NCI-H510A (cell line): ENCODE measurements at places on chromosomes 2 and 18.

DNA sequence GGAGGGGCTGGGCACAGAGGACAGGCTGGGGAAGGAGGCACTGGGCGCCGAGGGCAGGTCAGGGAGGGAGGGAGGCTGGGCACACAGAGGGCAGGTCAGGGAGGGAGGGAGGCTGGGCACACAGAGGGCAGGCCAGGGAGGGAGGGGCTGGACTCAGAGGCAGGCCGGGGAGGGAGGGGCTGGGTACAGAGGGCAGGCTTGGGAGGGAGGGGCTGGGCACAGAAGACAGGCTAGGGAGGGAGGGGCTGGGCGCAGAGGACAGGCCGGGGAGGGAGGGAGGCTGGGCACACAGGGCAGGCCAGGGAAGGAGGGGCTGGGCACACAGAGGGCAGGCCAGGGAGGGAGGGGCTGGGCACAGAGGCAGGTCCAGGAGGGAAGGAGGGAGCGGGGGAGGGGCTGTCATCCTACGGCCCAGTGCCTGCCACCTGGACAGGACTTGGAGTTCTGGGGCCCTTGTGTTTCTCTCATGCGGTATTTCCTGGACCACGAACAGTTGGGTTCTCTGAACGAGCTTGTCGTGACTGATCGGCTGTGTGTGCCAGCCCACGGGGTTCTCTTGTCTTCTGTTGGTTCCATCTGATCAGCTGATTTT lies 46.7 kb upstream of the KCNG2 start:
- DNase-seq: peak; percentile 45

DNA sequence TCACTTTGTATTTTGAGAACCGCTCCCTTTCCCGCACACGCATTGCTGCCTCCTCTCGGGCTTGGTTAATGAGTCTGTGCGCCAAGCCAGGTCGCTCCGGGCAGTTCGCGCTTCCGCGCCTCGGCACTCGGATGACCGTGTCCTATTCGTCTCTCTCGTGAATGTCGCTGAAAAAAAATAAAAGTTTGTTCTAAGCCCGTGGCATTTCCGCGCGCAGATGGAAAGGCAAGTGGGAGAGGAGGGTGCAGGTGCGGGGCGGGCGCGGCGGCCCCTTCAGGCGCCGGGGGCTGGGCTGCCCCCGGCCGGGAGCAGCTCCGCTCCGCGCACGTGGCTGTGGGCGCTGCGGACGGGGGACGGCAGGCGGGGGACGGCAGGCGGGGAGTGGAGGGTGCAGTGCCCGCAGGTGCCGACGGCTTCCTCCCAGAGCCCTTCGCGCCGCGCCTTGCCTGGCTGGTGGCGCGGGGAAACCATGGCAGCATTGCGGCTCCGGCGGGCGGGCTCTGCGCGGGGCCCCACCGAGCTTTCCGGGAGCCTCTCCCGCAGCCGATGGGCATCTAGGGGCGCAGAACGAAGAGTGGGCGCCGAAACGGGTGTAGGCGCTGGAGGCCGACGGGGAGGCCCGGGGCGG lies 159.6 kb upstream of the SIX2 start:
- peak; percentile 58 for DNase-seq

GRCh38 chr2:167186465-167186864 lies 298.2 kb downstream of the XIRP2 start:
- no peak for DNase-seq

DNA sequence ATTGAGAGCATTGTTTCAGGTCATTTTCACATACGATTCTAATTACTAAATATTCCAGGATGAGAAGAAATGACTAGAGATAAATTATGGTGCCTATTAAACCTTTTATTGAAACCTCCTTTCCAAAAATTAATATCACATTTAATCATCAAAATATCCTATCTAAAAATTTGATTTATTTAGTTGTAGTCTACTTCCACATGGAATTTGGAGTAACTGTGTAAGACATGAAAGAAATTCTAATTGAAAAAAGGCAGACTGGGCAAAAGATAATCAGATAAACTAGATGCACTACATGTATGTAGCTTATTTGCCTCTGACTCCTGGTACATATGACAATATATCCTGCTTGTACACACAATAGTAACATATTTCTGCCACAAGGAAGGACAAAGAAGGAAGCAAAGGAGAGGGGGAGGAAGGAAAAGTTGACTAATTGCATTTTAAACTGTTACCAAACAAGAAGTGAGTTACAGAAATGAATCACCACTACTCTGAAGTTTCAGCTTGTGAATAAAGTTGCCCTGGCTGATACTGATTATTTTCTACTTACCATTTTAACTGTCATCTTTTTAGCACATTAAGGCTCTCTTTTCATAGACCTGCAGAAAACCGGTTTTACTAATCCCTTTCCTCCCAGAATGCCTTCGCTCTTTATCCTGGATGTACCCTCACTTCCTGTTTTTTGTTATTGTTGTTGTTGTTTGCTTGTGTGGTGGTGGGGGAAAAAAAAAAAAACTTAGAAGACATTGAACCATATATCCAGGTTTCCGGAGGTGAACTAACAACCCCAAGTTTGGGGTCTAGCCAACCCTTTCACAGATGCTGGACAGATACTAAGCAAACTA lies 28.4 kb downstream of the NRXN1 start:
- no peak for DNase-seq

DNA sequence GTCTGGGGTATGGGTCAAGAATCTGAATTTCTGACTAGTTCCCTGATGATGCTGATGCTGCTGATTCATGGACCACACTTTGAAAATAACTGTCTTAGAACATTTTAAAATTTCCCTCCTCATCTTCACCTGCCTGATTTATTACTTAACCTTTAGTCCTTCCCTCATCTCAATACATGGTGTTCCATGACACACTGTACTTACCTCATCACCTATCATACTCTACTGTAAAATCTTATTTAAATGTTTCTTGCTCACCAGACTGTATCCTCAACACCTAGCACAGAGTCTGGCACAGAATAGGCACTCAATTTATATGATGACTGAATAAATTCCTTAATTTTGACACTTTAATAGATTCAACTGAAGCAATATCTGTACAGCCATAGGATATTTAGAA lies 95.7 kb downstream of the FAM161A start:
- no peak for DNase-seq

GRCh38 chr18:41939326-41939725 lies 15.7 kb upstream of the PIK3C3 start:
- no peak for DNase-seq

GRCh38 chr2:130744287-130745117 lies 10.8 kb upstream of the AMER3 start:
- no peak for DNase-seq

DNA sequence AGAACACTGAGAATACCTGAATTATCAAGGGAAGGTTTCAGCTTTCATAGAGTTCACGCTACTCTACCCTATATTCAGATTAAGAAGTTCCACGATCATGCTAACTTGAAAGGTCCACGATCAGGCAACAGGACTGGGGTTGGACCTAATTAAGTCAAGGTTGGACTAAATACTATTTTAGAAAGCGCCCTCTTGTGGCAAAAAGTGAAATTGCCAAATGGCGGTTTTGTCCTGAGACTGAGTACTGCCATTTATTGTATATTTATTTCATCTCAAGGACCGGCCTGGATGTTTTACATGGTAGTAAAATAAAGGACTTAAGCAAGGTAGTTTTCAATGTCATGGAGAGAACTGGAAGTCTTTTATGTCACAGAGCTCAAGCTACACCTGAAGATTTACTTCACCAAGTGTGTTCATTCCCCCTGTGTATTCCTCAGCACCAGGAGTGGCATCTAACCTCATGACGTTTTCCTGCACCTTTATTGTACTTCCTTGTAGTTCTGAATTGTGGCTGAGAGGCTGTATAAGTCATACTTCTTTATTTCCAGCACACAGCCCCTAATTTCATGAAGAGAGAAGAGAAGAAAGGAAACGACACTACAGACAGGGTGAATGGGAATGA lies 56.8 kb downstream of the SRD5A2 start:
- no peak for DNase-seq

DNA sequence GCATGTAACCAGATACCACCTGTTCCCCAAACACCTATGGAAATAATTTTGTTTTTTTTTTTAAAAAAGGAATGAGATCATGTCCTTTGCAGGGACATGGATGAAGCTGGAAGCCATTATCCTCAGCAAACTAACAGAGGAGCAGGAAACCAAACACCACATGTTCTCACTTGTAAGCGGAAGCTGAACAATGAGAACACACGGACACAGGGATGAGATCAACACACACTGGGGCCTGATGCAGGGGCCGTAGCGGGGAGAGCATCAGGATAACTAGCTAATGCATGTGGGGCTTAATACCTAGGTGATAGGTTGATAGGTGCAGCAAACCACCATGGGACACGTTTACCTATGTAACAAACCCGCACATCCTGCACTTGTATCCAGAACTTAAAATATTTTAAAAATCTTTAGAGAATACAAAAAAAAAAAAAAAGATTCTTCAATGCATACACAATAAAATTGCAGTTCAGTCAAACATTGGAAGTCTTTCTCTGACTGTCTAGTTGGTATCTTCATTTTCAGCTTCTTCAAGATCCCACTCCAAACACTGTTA lies 11.6 kb upstream of the CASP10 start:
- no peak for DNase-seq

GRCh38 chr2:212357606-212358005 lies 181.0 kb downstream of the ERBB4 start:
- no peak for DNase-seq

GRCh38 chr2:85277416-85278158 lies 50.2 kb downstream of the TGOLN2 start:
- DNase-seq: no peak

DNA sequence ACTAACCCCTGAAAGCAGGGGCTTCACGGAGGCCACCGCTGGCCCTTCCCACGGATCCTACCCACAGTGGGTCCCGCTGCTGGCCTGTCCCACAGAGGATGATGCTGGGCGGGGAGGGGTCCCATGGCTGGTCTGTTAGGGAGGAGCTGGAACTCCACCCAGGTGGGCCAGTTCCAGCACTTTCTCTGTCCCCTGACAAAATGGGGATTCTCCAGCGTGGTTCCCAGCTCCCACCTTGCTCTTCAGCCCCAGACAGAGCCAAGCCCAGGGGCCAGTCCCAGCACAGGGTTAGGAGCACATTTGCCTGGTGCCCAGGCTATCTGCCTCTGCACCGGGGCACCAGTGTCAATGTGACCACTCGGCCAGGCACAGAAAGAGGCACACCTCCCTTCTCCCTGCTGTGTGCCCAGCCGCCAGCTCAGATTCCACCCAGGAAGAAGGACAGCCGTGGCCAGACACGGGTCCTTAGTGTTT lies 50.0 kb downstream of the ANKMY1 start:
- no peak for DNase-seq

DNA sequence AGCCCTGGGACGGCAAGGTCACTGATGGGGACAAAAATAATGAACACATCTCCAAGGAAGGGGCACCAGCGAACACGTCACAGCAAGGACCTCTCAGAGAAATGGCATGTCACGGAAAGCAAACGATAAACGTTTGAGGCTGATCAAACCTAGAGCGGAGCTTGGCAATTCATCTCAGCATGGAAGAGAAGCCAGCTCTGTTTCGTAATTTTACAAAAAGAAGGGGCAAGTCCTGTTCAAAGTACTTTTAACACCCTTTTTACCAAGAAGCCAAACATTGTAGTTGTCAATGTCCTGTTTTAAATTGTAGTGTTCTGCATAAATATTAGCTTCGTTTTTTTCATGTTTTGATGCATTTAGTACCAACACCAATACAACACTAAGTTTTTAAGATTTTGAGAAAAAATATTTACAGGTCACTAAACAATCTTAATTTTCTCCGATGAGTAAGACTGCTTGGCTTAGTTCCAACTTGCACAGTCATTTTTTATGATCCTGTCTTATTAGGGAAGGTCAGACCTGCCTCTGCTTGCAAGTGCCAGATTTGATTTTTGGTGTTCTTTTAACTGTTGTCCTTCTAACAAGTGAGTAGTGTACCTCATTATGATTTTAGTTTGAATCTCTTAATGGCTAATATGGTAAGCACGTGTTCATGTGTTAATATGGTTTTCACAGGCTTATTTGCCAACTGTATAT lies 818.5 kb upstream of the SALL3 start:
- DNase-seq: no peak

DNA sequence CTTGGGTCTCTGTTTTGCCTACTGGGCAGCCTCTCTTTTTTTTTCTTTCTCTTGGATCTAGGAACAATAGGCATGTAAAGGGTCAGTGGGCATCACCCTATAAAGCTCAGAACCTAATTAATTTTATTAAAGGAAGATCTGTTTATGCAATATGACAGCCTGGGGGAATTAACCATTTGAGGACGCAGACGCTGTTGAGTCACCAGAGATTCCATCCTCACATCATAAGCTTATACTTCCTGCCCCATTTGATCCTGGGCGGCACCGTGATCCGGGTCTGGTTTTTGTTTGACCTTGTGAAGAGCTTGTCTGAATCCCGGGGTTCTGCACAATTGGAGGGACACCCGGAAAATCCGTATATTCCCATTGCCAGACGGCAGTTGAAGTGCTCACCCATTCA lies 16.8 kb upstream of the BCL11A start:
- DNase-seq: no peak

DNA sequence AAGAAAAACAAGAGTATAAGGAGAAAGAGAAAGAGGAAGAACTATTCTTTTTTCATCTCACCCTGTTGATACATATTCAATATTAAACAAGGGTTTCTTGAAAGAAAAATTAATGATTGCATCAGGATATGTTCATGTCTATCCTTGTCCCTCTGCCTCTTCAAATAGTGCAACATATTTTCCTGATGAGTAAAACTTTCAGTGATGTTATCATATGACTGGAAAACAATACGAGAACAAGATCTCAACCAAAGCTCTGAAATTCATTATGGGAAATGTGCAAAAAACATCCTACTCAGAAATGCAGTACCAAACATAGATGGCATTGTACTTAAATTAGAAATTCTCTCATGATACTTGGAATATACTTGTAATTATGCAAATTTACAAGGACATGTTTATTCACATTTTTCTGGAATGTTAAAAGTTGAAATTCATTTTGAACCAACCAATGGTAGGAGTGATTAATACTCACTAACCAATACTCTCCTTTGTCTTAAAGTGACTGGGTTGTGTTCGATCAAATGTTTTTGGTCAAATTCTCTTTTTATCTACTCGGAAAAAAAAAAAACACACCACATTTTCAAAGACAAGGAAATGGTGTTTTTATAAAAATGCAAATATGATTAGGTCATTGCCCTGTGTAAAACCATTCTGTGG lies 148.9 kb upstream of the GULP1 start:
- DNase-seq: no peak

- no peak for DNase-seq
Measured at GRCh38 chr2:37316181-37316580, 8.5 kb downstream of the PRKD3 start.
